ENCODE measurements at places on chromosomes 11 and 22. TPM values are rescaled to one million over a fixed set of nuclear protein-coding genes. Genes with fewer than 3 reads are reported as not detected.

The OLFML1 gene
- total RNA-seq, result not detected

The SOX10 gene
- not detected for total RNA-seq

The MEI1 gene
- total RNA-seq, result not detected

The KCNJ4 gene
- not detected for total RNA-seq

The MRGPRX4 gene
- 0.55 TPM for total RNA-seq

The MMP7 gene
- total RNA-seq, result not detected

The PHOX2A gene
- total RNA-seq, result not detected
